RPMI7951 (cell line): ENCODE measurements at places on chromosomes 1 and 21. TPM values are rescaled to one million over a fixed set of nuclear protein-coding genes. Genes with fewer than 3 reads are reported as not detected.

DNA sequence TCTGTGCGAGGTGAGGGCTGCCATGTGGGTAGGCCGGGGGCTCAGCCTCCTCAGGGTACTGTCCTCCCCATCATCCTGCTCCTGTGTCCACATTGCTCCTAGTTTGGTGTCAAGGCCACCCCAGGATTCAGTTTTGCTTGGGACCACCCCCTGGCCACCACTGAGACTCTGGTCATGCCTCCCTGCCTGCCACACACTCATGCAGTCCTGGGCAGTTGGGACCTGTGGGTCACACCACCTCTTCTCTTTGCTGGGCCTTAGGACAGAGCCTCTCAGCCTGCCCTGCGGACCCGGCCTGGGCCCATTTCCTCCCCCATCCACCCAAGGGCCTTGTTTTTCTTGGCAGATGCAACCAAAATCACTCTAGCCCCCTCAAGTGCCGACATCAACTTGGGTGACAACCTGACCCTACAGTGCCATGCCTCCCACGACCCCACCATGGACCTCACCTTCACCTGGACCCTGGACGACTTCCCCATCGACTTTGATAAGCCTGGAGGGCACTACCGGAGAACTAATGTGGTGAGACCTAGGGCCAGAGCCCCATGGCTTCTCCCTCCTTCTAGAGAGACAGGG, 19.4 kb downstream of the TMEM81 start:
- DNase-seq = no peak

GRCh38 chr21:17428484-17428869, 84.4 kb upstream of the CXADR start:
- DNase-seq = no peak

DNA sequence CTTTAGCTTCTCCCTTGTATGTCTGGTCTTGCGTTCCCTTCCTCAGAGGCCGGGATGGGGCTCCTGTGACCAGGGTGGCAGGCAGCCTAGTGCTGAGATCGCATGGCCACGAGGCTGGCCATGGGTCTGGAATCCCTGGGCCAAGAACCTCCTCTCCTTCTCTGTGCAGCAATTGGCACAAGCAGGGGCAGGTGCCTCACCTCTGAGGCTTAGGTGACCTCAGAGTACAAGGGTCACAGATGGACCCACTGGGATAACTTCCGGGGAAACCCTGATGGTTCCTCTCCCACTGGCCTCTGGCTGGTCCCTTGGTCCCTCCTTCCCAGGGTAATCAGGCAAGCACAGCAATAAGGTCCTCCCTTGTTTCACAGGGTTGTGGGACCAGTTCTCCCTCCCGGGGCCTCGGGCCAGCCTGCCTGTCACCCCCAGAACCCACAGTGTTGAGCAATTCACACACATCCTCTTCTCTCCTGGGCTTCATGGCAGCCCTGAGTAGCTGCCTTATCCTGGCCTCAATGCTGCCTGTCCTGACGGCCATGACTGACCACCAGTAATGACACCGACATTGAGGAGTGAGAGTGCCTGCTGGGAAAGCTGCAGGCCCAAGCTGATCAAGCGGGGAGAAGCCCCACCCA, 38.6 kb downstream of the BMP8A start:
- no peak for DNase-seq

GRCh38 chr1:215007880-215008279, 74.7 kb upstream of the KCNK2 start:
- DNase-seq = no peak

DNA sequence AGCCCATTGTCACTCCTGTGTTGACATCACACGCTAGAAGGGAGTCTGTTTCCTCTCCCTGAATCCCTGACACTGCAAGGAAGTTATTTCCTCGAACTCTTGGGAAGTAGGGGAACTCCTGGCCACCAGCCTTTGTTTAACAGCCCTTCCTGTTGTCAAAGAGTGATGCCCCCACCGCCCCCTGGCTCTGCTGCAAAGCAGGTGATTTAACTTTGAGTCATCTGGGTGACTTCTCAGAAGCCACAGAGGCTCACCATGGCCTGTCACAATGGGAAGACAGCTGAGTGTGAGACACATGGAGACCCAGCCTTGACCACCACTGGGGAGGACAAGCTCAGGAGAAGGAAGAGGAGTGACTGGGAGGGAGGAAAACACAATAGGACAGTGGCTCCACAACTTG, 182.8 kb downstream of the PSMG1 start:
- peak; percentile 28 for DNase-seq

- DNase-seq = peak; percentile 58
Observed at GRCh38 chr1:6962996-6963911, 178.0 kb downstream of the CAMTA1 start.

C1orf87 gene
- total RNA-seq = not detected in 2 replicates

SPRR2B gene
- not detected in 2 replicates for total RNA-seq

TMEM269 gene
- not detected in 2 replicates for total RNA-seq

PRELP gene
- total RNA-seq = not detected in 2 replicates
